ENCODE measurements at places on chromosomes 4 and X. TPM values are rescaled to one million over a fixed set of nuclear protein-coding genes. Genes with fewer than 3 reads are reported as not detected.

GAGE12H gene
- polyA plus RNA-seq = not detected

CSTF2 gene
- 19.5 TPM for polyA plus RNA-seq

CXCL6 gene
- polyA plus RNA-seq = 0.10 TPM

TCP11X2 gene
- polyA plus RNA-seq = 1.9 TPM

DNA sequence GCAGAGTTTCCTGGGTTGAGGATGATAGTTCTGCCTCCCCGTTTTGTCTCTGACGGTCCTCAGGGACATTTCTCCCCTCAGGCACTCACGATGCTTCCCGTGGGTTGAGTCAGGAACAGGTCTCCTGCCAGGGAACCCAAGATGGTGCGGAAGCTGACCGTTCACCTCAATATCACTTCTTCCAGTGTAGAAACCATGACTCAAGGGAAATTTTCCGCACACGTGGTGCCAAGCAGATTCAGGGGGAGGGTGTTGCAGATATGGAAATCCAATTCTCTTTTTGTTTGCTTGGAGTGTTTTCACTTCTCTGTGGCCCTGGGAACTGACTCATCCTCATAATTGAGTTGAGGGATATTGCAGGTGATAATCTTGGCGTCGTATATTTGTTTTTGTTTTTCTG lies 46.7 kb downstream of the CXorf49B start:
- no peak for DNase-seq

- DNase-seq = no peak
Measured at GRCh38 chr4:89590128-89590527, 246.8 kb downstream of the SNCA start.

- no peak for DNase-seq
Measured at GRCh38 chr4:110020646-110021443, 108.2 kb downstream of the EGF start.

GRCh38 chrX:51852621-51853020 lies 40.8 kb upstream of the MAGED1 start:
- DNase-seq = no peak

DNA sequence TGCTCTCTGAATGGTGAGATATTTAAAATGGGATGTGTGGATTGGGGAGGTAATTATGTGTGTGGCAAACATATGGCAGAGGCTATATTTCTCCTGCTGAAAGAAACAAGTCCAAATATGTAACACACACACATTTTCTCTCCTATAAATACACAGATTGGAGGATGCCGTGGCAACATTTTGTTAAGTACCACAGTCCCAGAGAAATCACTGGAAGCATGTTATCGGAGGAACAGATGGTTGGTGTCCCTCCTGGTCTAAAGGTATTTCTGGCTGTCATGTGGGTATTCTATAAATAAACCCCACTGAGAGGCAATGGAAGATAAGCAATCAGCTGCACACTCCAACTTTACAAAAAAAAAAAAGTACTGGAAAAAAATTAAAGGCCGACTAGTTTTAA lies 528.3 kb upstream of the BOD1L1 start:
- no peak for DNase-seq

- DNase-seq = no peak
Measured at GRCh38 chr4:120613778-120614177, 308.7 kb downstream of the PRDM5 start.

Data from left renal pelvis (tissue), 4 donors.